ENCODE measurements at places on chromosomes 3 and 15. TPM values are rescaled to one million over a fixed set of nuclear protein-coding genes. Genes with fewer than 3 reads are reported as not detected.

- DNase-seq, result no peak
These were observed 315.6 kb downstream of the SOX2 start for GRCh38 chr3:182027366-182027765.

- DNase-seq, result no peak
These were observed 1.4 kb downstream of the DOCK3 start for GRCh38 chr3:50676031-50676705.

COL6A5 gene
- total RNA-seq, result not detected

GNAT1 gene
- not detected for total RNA-seq

DNA sequence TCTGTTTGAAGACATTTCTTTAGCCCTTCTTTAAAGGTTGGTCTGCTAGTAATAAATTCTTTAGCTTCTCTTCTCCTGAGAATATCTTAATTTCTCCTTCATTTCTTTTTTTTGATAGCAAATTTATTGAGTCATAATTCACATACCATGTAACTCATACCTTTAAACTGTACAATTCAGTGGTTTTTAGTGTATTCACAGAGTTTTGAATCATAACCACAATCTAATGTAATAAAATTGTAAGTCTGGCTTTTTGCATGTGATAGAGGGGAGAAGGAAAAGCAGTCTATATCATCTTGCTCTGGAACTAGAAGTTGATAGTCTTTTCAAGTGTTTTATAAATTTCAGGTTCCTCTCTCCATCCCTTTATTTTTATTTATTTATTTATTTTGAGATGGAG is 81.3 kb downstream of the APBA2 start:
- no peak for DNase-seq

GOLGA8O gene
- 0.33 TPM for total RNA-seq

DNA sequence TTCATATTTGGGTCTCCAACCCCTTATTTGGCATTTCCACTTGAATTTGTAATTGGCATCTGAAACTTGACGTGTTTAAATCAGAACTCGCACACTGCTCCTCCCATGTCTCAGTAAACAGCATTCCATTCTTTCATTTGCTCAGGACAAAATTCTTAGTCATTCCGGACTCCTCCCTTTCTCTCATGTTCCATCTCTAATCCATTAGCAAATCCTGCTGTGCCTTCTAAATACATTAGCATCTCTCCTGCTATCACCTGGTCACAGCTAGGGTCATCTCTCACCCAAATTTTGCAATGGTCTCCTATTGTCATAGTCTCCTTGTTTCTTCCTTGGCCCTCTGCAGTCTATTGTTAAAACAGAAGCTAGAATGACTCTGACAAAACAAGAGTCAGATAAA is 119.9 kb upstream of the CADPS start:
- DNase-seq, result no peak

C3orf22 gene
- not detected for total RNA-seq

Data from breast epithelium (tissue), 4 donors.